ENCODE measurements at places on chromosomes 12 and 14.

GRCh38 chr14:72726444-72726843 is 167.5 kb downstream of the DPF3 start:
- DNase-seq = no peak

GRCh38 chr14:89955022-89955744 is 544 bp upstream of the TDP1 start:
- no peak for DNase-seq

GRCh38 chr12:1532375-1533165 is 61.8 kb downstream of the FBXL14 start:
- DNase-seq = no peak

GRCh38 chr14:58587271-58587670 is 50.5 kb upstream of the DACT1 start:
- no peak for DNase-seq

DNA sequence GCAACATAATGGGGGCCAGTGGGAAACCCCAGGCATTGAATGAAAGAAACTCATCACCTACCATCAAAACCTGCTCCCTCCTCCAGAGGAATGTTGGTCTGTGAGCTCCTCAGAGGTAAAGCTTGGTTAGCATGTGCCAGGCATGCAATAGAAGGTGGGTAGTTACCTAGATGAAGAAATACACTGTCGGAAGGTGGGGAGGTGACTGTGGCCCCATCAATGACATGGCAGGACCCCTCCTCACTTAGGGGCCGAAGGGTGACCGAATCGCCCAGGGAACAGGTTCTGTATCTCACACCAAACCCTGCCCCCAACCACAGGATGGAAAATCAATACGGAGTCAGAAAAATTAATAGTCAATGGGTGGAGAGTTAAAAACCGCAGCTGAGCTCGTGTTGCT is 135.6 kb downstream of the BCL11B start:
- no peak for DNase-seq

GRCh38 chr12:31215518-31216232 is 110.3 kb downstream of the SINHCAF start:
- no peak for DNase-seq

GRCh38 chr12:95473231-95473883 is 595 bp upstream of the METAP2 start:
- DNase-seq = no peak

- no peak for DNase-seq
These were observed 11.7 kb upstream of the OTOGL start for GRCh38 chr12:80087486-80088213.
